ENCODE measurements at places on chromosomes 12 and 14.

GRCh38 chr12:43638806-43639205, 86.8 kb upstream of the ADAMTS20 start:
- no peak for DNase-seq

DNA sequence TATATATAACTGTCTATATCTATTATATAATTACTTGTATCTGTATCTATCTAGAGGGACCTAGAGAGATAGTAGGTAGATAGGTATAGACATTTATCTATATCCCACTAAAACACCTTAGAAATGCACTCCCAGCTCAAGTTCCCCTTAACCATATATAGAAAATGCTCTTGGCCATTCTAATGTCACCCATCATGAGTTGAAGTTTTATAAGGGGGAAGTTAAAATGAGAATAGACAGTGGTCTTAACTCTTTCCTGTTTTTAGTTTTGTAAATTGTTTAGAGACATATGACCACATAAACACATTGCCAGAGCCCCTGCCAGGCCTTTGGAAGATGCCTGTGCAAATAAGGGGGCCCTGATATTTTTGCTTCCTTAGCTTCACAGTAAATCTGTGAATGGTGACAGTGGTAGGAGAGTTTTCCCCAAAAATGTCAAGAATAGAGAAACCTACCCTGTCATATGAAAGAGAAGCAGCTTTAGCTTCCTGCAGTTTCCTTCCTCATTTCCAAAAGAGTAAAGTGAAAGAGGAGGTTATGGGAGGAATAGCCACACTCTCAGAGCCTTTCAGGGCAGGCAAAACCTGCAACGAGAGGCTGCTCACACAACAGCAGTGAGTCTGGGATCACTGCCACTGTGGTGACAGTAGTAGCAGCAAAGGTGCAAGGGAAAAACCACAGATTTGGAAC, 45.5 kb downstream of the MGST1 start:
- DNase-seq = no peak

DNA sequence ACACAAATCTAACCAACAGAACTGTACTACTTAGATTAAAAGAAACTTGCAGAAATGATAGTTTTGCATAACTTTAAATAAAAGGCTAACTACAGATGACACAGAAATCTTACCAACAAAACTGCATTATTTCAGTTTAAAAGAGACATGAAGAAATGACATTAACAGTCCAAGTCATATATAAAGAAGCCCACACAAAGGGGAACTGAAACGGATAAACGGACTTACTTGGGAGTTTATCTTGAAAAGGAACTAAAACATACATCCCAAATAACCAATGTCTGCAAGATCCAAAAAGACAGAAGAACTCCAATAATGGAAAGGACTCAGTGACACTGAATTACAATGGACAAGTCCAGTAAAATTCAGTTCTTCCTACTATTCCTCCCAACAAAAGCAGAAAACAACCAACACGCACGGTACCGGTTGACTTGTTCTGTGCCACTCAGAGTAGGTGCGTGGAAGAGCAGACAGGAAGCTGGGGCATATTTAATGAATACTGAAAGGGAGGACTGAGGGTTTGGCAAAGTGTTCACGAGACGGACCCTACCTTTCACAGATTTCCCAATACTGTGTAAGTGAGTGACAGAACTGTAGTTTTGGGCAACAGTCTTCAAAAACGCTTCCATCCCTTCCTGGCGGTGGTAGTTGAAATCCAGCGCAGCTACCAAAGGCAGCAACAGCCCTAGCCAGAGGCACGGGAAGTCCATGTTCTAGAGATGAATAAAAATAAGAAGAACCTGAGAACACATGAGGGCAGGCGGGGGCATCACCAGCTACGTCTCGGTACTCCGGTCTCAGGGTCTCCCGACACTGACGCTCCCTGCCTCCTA, 627 bp downstream of the CPM start:
- DNase-seq = no peak

GRCh38 chr12:118467641-118468305, 91.4 kb downstream of the SUDS3 start:
- DNase-seq = no peak

GRCh38 chr12:71504476-71504875, 64.9 kb downstream of the LGR5 start:
- DNase-seq = no peak

DNA sequence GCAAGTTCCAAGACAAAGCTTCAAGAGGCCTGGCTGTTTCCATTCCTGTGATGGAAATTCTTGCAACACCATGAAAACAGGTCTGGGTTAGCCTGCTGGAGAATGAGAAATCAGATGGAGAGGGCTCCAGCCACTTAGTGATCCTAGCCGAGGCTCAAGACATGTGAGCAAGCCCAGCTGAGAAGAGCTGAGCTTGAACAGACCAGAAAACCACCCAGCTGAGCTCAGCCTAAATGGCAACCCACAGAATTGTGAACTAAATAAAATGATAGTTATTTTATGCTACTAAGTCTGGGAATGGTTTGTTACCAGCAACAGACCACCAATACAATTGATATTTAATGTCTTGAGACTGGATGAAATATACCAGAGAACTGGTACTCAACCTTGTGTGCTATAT, 494.5 kb downstream of the RMST start:
- no peak for DNase-seq

DNA sequence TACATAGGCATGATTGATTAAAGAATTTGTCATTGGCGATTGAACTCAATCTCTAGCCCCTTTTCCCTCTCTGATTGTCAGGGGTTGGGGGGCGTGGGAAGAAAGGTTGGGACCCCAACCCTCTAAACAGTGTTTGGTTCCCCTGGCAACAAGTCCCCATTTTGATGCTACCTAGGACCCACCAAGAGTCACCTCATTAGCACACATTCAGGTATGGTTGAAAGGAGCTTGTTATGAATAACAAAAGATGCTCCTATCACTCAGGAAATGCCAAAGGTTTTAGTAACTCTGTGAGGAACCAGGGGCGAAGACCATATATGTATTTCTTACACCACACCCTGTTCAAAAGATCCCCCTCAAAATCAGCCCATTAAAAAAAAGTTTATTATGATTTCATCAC, 14.3 kb downstream of the RNF212B start:
- no peak for DNase-seq

GRCh38 chr12:19093218-19093617, 36.3 kb upstream of the PLEKHA5 start:
- no peak for DNase-seq

DNA sequence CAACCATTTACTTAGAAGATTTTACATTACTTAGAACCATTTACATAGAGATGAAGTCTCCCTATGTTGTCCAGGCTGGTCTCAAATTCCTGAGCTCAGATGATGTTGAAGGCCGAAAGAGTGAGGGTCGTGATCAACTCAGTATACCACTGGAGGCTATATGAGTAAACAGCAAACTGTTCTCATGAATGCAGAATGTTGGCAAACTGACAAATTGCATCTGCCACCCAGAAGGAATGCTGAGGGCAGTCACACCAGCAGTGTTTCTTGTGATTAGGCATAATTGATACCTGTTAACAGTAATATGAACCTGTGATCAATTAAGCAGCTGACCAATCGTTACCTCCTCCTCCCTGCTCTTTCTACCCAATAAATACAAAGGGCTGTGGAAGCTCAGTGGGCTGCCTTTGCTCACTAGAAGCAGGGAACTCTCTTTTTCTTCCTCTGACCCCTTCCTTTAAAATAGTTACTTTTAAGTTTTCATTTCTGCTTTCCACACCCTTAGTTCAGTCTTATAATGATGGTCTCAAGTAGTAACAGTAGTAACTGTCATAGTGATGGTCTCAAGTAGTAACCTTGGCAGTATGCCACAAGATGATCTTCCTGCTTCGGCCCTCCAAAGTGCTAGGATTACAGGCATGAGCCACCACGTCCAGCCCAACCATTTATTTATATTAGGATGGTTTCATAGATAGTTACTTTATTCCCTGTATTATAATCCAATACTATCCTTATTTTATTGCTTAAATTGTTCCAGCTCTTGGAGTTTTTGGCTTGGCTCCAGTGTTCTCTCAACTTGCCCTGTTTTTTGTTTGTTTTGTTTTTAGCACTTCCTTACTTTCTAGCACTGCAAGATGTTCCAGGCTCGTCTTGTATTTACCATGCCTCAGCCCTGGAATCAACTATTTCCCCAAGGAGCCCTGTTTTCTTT, 25.8 kb downstream of the LIMA1 start:
- no peak for DNase-seq

DNA sequence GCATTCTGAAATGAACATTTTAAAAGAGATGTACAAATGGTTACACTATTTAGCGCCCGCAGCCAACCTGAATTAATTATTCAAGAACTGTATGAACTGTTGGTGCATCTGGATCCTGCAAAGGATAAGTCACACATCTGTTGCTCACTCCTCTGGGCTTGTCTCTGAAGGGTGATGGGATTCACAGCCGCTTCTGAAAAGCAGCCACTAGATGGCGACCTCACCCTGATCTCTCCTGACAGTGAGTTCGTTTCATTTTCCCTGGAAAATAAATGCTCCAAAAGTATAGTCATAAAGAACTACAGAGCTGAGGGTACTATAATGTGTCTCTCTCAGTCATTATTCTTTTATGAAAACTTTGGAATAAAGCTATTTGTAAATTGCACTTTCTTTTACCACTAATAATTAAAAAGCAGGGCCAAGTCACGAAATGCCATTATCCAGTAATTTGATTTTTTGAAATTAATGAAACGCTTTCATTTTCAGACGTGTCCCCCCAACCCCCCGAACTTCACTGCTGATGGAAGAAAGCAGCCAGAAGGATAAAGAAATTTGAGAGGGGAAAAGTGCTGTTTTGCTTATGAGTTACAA, 789.6 kb downstream of the NRXN3 start:
- DNase-seq = peak; percentile 5

- DNase-seq = no peak
Measured at GRCh38 chr12:64025174-64025958, 180.9 kb downstream of the SRGAP1 start.

DNA sequence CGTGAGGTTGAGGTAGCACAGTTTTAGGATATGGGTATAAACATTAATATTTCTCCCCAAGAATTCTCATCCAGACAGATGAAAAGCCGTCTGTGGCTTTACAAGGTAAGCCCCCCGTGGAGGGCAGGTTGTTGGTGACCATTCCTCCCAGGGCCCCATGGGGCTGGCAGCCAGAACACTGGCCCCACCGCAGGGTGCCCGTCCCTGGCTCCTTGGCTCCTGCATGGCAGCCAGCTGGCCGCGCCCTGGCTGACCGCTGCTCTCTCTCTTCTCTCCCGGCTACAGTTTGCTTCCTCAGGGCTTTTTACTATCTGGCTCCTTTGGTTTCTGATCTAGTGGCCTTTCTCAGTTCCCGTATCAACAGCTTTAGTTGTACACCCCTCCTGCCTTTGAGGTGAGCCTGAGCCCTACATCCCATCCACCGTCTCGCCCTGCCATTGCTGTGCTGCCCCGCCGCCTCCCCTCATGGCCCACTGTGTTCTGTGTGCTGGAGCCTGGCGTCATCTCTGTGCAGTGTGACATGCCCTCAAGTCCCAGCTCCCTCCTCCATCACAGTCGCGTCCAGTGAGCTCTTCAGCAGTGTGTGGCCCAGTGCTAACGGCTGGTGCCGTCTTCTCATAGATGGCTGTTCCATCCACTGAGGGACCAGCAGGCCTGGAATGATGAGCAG, 25.8 kb downstream of the RAB35 start:
- no peak for DNase-seq

DNA sequence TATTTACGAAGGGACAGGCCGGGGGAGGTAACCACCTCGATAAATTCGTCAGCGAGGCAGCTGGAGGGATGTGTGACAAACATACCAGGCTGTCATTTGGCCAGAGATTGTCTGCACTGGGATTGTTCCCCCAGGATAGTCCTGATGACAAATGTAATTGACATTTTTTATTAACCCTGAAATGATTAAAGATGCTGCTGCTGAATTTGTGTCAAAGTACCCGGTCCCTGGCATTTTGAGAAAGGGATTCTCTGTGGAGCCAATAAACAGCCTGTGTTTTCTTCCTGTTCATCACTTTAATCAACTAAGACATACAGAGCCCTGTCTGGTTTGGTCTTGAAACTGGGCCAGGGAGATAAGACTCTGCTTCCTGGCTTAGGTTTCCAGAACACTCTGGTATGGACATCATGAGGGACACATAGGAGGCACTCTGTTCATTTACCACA, 117.6 kb downstream of the SLC25A47 start:
- DNase-seq = no peak

- DNase-seq = no peak
Measured at GRCh38 chr12:124451637-124452243, 115.7 kb downstream of the NCOR2 start.

DNA sequence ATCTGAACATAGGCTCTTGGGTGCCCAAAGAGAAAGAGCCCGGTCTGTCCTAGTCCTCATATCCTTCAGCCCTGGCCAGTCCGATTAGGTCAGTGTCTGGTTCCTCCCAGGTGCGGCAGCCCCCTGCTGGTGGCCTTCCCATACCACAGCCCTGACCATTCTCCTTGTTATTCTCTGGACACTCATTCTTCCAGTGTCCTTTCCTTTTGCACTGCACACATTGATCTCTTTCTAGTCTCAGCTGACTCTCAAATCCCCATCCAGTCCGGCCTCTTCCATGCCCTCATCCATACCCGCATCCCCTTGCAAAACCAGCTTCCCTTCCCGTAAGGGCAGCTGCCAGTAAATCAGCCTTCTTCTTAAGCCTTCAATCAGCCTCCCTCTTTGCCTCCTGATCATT, 1316.3 kb downstream of the TMEM121 start:
- DNase-seq = no peak

GRCh38 chr12:388012-388411, 1.1 kb downstream of the KDM5A start:
- DNase-seq = no peak

GRCh38 chr12:630656-631632, 32.3 kb downstream of the NINJ2 start:
- DNase-seq = peak; percentile 51

GRCh38 chr14:56858422-56858821, 48.1 kb upstream of the OTX2 start:
- DNase-seq = no peak

DNA sequence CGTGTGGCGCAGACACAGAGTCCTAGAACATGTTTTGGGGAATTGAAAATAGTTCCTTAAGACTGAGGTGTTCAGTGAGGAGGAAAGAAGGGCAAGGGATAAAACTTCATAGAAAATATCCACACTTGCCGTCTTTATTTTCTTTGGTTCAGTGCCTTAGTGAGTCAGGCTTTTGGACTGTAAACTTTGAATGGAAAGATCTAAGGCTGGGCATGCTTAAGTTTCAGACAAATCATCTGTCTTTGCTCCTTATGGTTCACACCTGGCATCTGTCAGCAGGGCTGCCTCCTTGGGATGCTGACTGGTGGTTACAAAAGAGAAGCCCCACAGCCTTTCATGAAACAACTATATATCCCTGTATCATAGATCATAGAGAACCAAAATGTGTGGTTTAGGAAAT, 136.3 kb upstream of the PRICKLE1 start:
- DNase-seq = no peak
